ENCODE measurements at places on chromosomes 6 and 20. TPM values are rescaled to one million over a fixed set of nuclear protein-coding genes. Genes with fewer than 3 reads are reported as not detected.

The FERMT1 gene
- total RNA-seq: 2.4 TPM

DNA sequence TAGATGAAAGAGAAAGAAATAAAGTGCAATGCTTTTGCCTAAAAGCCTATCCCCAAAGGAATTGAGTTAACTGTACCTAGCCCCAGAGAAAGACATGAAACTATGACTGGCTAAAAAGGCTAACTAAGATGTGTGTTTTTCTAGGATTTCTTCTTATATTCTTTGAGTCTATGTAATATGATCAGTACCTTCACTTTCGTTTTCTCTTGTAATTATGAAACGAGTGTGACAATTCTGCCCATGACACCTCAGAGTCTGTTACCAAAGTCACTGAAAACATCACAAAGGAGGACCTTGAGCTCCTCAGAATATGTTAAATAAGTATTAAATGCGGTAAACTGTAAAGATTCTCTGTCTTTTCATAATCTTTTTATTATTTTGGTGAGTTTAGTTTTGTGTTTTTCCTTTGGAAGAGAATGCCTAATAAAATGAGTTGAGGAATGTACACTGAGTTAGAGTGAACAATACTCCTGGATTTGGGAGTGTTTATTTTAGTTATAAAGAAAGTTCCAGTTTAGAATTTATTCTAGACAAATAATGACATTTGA, 141.3 kb downstream of the FUT9 start:
- no peak overlapping the region for H3K27ac ChIP-seq
- DNase-seq: no peak
- H3K4me1 ChIP-seq: no peaks in the 10 kb centered on the region
- peak overlapping the region; percentile 20 for H3K4me3 ChIP-seq
- no peaks in the 10 kb centered on the region for H3K36me3 ChIP-seq

DNA sequence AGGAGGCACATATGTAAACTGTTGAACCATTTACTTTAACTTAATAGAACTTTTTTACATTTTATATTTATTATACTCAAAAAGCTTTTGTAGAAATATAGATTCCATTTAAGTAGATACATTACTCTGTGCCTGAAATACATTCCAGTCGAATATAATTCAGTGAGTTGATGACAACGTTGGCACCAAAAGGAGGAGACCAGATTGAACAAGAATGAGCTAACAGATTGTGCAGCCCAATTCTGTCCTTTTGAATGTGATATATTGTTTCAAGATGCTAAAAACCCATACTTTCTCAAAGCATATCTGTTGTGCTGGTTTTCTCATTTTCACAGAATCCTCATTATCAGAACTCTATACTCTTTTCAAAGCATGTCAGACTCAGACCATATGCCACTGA, 147.4 kb upstream of the SIM1 start:
- H3K4me3 ChIP-seq: no peak overlapping the region
- no peaks in the 10 kb centered on the region for H3K36me3 ChIP-seq
- no peaks in the 10 kb centered on the region for H3K4me1 ChIP-seq

DNA sequence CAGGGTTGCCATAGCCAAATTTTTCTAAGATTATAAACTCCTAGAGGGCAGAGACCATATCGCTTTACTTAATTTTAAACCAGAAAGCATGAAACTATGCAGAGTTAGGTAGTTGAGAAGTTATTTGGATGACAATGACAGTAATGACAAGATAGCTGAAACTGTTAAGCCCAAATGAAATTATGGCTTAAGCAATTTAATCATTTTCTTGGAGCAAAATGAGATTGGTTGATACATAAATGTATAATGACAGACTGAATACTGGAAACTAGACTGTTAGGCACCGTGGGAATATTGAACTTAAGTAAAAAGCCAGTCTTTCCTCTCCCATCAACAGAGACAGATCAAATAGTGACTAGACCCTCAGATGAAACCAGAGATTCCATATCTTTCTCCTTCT, 670.3 kb upstream of the NRSN1 start:
- no peak overlapping the region for H3K4me3 ChIP-seq
- H3K4me1 ChIP-seq: no peaks in the 10 kb centered on the region
- no peaks in the 10 kb centered on the region for H3K27me3 ChIP-seq
- no peak overlapping the region for H3K27ac ChIP-seq
